Activated CD4-positive, alpha-beta T cell treated with anti-CD3 and anti-CD28 coated beads for 4 hours (primary cell): ENCODE measurements at places on chromosomes 5 and 9.

GRCh38 chr9:68923480-68923879 is 90.4 kb downstream of the PRKACG start:
- no peak for DNase-seq

DNA sequence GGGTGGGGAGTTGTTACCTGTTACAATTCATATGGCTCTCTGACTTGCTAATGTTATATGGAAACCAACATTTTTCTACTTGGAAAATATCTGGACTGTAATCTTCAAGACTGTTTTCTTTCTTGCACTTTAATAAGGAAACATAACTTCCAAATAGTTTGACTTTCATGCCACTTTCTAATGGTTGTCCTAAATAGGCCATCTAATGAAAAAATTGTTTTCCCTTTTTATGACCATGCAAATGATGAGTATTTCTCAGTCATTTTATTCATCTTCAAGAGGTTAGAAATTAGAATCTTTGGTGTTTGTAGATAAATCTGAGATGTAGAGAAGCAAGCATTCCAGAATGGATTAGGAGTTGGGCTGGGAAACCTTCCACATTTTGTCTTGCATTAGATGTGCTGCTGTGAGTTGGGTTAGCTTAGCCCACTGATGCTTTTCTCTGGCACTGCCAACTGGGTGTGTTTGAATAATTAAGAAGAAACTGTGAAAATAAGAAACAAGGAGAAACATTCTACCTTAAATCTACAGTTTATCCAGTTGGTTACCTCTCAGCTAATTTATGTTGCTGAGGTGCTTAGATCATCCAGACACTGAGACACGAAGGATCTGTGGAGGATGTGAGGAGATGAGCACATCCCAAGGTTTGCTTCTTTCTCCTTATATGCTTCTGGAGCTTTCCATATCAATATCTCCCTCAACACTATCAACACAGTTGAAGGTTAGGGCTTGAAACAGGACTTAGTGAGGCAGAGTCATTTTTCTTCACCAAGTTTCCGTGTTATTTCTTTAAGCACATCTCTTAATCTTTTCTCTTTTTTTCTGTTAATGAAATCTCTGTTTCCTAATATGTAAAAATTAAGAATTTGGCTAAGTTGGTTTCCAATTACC is 2.7 kb downstream of the RASGRF2 start:
- DNase-seq, result no peak

GRCh38 chr5:50401336-50401735 is 39.8 kb downstream of the EMB start:
- no peak for DNase-seq

- DNase-seq, result no peak
These were observed 21.0 kb upstream of the RCL1 start for GRCh38 chr9:4771788-4772187.

DNA sequence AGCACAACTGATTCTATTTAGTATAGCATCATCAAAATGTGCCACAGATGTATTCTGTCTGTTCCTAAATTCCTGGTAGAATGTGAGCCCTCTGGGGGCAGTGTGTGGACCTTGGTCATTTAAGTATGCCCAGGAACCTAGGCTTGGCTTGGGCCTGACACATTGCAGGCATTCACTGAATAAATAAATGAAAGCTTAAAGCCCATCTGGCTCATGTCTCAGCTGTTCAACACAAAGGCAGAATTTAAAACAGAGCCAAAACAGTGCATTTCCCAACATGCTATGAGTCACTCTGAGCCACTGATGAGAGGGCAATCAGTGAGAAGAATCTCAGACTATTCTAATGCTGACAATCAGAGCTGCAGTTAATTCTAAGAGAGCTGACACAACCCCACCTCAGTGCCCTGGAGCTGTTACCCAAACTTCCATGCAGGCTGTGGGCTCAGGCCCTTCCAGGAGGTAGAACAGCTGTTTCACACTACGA is 8.1 kb downstream of the FAM193B start:
- DNase-seq, result no peak

- DNase-seq, result no peak
These were observed 86.6 kb downstream of the NTRK2 start for GRCh38 chr9:84756171-84756570.

GRCh38 chr5:125134216-125135081 is 388.0 kb upstream of the ZNF608 start:
- no peak for DNase-seq

GRCh38 chr9:36980148-36980974 is 53.7 kb downstream of the PAX5 start:
- no peak for DNase-seq

DNA sequence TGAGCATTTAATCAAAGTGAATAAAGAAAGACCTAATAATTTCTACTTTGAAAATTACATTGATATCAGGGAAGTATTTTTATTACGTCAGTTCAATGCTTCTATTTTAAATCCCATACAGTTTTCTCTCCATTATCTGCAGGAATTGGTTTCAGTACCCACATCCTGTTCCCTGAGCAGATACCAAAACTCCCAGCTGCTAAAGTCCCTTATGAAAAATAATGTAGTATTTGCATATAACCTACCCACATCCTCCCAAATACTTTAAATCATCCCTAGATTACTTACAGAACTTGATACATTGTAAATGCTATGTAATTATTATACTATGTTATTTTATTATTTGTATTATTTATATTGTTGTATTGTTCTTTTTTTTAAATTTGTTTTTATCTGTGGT is 125.4 kb upstream of the MINAR2 start:
- no peak for DNase-seq

- DNase-seq, result no peak
These were observed 69.7 kb downstream of the PHF2 start for GRCh38 chr9:93645921-93646639.

DNA sequence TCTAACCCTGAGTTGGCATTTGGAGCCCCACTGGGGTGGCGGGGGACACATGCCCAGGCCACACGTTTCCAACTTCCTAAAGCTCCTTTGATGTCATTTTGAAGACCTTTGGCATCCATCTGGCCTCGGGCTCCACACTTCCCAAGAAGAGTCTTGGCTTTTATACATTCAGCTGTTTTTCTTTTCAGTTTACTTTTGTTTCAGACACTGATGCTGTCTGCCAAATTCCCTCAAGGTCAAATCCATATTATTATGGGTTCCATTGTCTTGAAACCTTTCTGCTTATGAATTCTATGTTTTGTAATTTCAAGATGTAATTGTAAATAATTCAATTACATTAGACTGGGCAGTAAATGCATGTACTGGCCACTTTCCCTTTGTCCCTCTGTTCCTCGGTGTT is 23.7 kb upstream of the NFIB start:
- DNase-seq, result no peak

GRCh38 chr9:86836797-86837196 is 110.5 kb downstream of the GAS1 start:
- DNase-seq, result no peak

GRCh38 chr9:1048811-1049210 is 1.3 kb upstream of the DMRT2 start:
- DNase-seq, result no peak
